ENCODE measurements at places on chromosomes 6 and 20.
A peak's percentile ranks its signal among the peaks of the same experiment; 100 is the strongest.

- DNase-seq: no peak
These were observed 15.9 kb downstream of the GLYATL3 start for GRCh38 chr6:49515485-49516146.

DNA sequence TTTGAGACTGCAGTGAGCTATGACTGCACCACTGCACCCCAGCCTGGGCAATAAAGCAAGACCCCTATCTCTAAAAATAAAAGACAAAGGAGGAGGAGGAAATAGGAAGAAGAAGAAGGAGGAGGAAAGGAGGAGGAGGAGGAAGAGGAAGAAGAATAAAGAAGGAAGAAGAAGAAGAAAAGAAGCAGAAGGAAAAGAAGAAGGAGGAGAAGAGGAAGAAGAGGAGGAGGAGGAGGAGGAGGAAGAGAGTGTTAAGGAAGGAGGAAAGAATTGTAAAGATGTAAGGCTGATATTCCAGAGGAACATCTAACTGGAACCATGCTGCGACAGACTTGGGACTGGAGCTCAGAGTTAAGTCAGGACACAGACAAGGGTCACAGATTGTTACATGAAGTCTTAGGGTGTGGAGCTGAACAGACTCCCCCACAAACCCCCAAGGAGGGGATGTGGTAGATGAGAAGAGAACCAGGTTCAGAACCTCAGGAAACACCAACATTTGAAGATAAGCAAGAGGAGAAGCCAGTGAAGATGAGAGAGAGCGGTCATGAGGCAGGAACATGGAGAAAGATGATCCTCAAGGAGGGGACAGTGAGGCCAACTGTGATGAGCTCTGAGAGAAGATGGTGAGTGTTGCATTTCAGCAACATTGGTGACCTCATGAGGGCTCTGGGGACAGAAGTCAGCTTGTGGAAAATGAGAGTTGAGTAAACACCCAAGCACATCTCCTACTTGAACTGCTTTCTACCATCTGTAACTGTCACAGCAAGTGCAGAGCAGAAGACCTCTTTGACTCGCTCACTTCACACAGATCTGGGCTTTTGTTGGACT lies 118.2 kb downstream of the CD164 start:
- no peak for DNase-seq

- DNase-seq: no peak
These were observed 249.9 kb downstream of the CBLN4 start for GRCh38 chr20:55755411-55755810.

DNA sequence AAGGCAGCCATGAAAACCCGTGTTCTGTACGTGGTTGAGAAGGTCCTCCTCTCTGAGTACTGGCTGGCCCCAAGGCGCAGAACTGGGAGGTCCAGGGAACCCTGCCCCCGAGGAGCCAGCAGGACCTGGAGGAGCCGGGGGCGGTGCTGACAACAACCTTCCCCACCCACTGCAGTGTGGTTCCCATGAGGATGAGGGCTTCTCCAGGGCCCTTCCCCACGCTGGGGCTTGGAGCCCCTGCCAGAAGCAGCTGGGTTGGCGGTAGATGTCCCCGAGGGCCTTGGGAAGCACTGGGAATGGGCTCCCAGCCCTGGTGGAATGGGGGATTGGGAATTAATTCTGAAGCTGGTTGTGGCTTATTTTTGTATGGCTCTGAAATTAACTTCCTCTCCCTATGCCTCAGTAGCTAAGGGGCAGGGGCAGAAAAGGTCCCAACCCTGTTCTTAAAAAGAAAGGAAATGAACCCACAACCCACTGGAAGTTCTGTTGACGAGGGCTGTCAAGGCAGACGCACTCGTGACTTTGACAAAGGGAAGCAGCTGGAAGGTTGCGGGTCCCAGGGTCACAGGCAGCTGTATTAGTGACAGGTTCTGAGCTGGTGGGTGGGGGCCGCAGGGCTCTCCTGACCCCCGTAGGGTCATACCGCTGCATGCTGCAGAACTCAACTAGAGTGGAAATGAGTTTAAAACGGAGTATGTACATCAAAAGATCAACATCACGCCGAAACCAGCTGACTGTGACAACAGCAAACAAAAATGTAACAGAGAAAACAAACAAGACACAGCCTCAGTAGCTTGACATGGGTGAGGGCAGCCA lies 13.9 kb upstream of the HELZ2 start:
- no peak for DNase-seq

- DNase-seq: no peak
These were observed 256.6 kb downstream of the DLL1 start for GRCh38 chr6:170034294-170034693.

GRCh38 chr20:47035026-47035590 lies 140.5 kb downstream of the EYA2 start:
- DNase-seq: no peak

- DNase-seq: no peak
These were observed 31.5 kb upstream of the SULF2 start for GRCh38 chr20:47816487-47817451.

GRCh38 chr20:4813863-4814695 lies 92.4 kb downstream of the PRND start:
- no peak for DNase-seq

- no peak for DNase-seq
These were observed 291.6 kb upstream of the ECI2 start for GRCh38 chr6:4426968-4427367.

GRCh38 chr6:150149146-150149545 lies 6.3 kb downstream of the PPP1R14C start:
- no peak for DNase-seq

- DNase-seq: no peak
These were observed 1.9 kb downstream of the TAB2 start for GRCh38 chr6:149319422-149319821.

DNA sequence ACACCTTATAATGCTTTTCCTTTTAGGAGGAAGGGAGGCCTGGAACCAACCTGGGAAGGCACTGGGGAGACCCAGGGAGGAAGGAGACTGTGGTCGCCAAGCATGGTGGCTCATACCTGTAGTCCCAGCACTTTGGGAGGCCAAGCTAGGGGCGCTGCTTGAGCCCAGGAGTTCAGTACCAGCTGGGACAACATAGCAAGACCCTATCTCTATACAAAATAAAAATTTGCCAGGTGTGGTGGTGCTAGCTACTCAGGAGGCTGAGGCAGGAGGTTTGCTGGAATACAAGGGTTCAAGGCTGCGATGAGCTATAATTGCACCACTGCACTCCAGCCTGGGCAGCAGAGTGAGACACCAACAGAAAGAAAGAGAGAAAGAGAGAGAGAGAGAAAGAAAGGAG lies 36.2 kb downstream of the PPP1R14C start:
- DNase-seq: no peak

DNA sequence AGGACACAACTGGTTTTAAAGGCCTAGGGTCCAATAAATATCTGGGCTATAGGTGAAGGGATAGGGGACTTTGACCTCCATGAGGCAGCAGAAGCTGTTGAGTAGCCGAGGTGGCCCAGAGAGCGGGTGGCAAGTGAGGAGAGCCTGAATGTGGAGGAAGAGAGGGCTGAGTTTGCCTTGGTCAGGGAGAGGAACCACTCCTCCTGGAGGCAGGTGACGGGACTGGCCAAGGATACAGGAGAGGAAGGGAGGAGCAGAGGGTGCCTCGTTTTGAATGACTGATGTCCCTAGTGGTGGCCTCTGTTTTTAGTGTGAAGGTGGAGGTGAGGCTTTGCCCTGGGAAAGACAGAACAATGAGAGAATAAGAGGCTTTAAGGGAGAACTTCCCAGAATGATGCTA lies 19.1 kb upstream of the AAR2 start:
- no peak for DNase-seq

GRCh38 chr6:35635601-35636597 lies 52.8 kb downstream of the FKBP5 start:
- no peak for DNase-seq

GRCh38 chr6:111550953-111551352 lies 54.7 kb downstream of the TRAF3IP2 start:
- no peak for DNase-seq

- DNase-seq: no peak
These were observed 98.5 kb downstream of the PRDM1 start for GRCh38 chr6:106184629-106185028.

DNA sequence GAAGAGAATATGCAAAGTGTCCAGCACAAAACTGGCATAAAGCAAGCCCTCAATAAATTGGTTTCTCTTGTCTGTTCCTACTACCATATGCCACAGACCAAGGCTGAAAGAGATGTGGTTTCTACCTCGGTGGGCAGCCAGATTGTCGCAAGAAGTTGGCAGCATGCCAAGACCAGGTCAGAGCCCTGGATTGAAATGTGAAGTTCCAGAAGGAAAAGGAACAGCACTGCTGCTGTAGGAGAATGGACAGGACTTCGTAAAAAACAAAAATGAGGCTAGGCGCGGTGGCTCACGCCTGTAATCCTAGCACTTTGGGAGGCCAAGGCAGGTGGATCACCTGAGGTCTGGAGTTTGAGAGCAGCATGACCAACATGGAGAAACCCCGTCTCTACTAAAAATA lies 22.1 kb downstream of the MRPL14 start:
- no peak for DNase-seq

- peak; percentile 57 for DNase-seq
These were observed 4.2 kb downstream of the CLIC5 start for GRCh38 chr6:46011188-46012085.

DNA sequence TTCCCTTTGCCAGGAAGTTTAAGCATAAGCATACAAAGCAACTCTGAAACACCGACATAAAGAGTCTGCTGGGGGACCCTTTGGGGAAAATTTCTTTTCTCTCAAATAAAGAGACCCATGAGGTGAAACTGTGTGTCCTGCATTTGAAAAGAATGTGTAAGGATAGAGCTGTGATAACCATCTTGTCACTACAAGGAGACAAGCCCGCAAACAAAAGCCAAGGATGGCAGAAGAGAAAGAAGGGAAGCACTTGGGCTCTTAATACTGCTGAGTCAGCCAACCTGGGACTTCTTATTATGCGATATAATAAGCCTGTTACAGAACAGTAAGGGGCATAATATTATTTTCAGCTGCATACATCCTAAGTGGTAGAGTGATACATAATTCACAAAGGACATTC lies 52.5 kb downstream of the NUDT3 start:
- DNase-seq: no peak

DNA sequence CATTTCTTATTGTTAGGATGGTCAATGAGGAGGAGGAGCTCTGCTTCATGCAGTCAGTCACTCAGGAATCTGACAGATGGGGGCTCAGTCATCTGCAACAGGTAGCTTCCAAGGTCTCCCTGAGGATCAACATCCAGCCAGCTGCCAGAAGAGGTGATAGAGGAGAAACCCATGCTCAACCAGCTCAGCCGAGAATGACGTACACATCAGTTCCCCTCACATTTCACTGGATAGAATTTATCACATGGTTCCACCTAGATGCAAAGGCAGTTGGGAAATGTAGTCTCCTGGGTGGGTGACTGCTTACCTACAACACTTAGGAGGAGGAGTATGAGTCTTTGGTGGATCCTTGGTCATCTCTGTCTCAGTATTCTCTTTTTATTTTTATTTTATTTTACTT lies 144.5 kb downstream of the CEBPB start:
- DNase-seq: no peak

GRCh38 chr20:35907017-35907701 lies 47.1 kb downstream of the SCAND1 start:
- no peak for DNase-seq

DNA sequence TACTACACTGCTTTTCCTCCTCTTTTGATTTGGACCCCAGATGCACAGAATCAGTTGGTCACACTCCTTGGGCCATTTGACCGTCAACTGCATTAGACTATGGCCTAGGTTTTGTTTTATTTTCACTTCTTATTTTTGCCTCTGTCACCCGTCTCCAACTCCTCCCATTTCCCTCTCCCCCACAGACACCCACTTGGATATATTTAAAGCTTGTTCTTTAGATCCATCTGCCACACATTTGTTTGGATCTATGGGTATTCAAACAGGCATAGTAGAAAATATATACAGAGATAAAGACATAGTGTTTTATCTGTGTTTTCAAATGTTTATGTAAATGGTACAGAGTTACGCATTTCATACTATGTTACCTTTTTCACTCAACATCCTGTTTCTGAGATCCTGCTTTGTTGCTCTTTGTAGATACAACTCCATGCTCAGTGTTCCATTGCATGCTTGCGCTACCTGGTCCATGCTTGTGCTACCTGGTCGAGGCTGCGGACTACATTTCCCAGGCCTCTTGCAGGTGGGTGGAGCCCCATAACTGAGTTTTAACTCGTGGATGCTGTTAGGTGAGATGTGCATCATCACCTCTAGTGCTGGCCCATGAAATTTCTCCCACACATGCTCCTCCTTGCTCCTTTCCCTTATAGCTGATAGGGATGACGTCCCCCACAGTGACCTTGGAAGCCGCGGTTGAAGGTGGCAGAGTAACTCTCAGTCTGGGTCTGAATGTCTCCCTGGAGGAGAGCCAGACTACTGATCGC lies 11.5 kb upstream of the PREX1 start:
- DNase-seq: no peak

GRCh38 chr6:157066781-157067491 lies 256.4 kb downstream of the TMEM242 start:
- DNase-seq: no peak

Data from activated effector memory CD4-positive, alpha-beta T cell treated with Interleukin-2 at 50 U/mL for 16 hours (primary cell).